ENCODE measurements at places on chromosomes 1 and 21.

GRCh38 chr1:231236938-231237337 is 4.1 kb upstream of the GNPAT start:
- DNase-seq = no peak

DNA sequence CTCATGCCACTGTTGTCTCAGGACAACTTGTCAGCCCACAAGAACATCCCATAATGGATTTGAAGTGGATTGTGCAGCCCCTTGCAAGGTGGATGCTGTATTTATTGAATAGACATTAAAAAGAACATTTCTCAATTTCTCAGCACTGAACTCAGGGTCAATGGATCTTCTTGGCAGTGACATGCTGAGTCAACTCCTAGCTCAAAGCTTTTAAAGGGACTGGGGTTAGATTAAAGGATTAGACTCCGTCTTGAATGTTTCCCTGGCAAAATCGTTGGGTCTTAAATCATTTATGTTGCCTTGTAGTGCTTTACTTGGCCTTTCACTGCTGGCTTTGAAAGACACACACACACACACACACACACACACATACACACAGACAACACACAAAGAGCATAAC is 221.6 kb upstream of the PBX1 start:
- DNase-seq = no peak

GRCh38 chr21:41834252-41834925 is 44.8 kb downstream of the PRDM15 start:
- peak; percentile 36 for DNase-seq

- no peak for DNase-seq
Observed at GRCh38 chr1:200960236-200960947, 63.1 kb downstream of the KIF21B start.

DNA sequence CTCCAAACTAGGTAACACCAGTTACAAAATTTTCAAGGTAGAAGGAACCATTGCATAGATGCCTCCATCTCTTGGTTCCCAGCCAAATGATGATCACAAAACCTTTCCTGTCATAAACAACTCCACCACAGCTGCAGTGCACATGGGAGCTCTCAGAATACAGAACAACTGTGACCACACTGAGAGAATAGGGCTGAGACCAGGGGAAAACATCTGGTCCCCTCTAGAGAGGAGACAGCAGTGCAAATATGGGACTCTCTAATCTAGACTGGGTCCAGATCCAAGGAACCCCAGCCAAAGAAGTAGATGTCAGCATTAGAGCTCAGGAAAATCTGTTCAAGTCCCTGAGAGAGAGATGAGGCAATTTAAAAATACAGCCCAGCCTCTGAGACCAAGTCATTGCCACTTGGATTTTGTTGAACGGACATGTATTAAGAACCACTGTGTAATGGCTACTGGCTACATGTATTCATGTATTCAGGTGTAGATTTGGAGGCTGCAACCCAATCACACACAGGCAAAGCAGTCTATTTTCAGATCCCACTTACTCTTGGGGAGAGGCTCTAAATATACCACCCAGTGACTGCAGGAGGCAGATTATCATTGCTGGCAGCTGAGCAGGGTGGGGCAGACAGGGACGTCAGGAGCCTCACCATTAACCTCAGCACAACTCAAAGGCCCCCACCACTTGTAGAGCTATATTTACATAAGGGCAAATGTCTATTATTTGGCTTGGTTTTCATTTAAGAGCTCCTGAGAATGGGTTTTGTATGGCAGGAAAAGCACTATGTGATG is 7.6 kb upstream of the RXRG start:
- no peak for DNase-seq

DNA sequence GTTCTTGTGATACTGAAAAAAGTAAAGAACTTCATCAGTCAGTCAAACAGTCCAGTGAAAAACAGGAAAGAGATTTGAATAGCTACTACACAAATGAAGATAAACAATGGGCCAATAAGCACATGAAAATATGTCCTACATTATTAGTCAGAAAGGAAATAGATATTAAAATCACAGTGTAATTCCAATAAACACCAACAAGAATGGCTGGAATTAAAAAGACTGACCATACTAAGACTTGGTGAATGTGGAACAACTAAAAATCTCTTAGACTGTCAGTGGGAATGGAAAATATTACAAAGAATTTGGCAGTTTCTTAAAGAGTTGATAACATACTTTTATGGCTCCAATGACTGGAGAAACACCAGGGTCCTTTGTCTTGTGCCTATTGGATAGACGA is 241.8 kb upstream of the USP24 start:
- DNase-seq = no peak

- DNase-seq = no peak
Observed at GRCh38 chr1:26790551-26790953, 2.8 kb downstream of the PIGV start.

DNA sequence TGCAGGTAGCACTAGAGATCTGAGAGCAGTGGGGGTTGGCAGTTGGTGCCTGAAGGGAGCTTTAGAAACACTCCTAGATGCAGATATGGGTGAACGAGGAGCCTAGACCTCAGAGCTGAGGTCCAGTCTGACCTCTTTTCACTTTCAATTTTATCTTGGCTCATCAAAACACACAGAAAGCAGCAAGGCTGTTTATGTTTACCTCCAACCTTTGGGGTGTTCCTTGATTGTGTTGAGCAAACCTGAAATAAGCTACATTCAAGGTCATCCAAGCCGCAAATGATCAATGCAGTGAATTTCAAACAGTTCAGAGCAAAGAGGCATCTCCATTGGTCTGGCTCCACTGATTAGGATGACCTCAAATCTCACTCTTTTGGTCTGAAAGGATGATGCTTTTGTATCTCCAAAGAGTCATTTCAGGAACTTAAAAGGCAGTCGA is 1.3 kb downstream of the LY9 start:
- DNase-seq = no peak

GRCh38 chr1:87239997-87240605 is 88.6 kb upstream of the LMO4 start:
- no peak for DNase-seq

DNA sequence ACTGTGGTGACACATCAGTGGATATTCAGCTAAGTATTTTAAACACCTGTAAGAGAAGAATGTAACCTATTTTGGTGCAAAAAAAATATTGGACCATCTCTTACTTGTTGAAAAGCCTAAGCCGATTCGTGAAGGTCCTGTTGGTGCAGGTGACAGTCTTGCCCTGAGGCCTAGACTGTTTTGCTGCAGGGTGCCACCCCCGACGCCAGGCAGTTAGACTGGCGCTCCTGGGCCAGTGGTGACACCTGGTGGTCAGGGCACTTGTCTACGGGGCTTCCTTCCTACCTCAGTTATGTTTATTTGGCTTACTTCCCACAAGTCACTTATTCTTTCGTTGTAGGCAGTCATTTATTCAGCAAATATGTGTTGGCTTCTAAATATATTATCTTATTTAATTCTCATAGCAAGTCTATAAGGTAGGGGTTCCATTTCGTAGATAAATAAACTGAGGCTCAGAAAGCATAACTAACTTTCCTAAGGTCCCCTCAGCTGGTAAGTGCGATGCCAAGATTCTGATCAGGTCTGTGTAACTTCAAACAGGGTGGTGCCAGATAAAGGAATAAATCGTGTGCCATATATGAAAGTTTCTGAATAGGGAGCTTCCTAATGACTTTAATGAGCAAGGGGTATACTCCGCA is 1.9 kb downstream of the EEIG2 start:
- DNase-seq = peak; percentile 66

DNA sequence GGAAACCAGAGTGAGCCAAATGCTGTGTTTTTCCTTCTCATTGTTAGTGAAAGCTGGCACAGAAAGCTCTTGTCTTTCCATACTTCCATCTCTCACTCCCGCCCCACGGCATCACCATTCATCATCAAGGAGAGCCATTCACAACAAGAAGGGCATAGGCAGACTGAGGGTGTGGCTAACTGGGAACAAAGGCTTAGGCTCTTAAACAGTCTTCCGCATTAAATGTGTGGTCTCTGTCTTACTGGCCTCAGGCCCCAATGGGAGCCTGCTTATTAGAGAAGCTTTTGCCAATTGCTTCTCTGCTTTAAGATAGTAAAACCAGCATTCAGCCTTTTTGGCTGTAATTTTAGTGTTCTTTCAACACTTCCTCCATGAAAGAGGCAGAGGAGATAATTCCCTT is 51.4 kb downstream of the TNFSF18 start:
- no peak for DNase-seq

DNA sequence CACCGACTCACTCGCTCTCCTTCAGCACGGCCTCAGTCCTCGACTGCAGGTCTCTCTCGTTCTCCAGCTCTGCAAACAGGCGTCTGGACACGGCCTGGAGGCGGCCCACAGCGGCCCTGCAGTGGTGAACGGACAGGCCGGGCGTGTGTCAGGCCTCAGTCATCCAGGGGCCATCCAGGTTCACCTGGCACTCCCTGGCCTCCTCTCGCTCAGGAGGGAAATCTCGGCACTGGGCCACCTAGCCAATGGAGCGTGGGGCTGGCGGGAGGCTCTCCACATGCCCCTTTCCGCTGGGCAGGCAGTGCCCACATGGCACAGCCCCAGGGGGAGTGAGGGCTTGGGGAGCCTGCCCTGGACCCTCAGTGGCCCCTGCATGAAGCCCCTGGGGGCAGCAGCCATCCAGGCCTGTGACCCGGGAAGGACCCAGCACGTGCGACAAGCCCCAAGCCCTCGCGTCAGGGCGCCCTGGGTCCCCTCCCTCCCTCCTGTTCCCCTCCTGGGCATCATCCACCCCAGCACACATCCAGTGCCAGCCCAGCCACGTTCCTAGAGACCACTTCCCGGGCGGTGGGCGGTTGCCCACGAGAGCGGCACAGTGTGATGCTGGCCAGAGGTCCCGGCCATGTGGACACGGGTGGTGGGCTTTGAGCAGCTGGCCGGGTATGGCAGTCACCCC is 18.1 kb downstream of the CFAP74 start:
- DNase-seq = no peak

- no peak for DNase-seq
Observed at GRCh38 chr1:166511761-166512160, 327.5 kb upstream of the POGK start.

DNA sequence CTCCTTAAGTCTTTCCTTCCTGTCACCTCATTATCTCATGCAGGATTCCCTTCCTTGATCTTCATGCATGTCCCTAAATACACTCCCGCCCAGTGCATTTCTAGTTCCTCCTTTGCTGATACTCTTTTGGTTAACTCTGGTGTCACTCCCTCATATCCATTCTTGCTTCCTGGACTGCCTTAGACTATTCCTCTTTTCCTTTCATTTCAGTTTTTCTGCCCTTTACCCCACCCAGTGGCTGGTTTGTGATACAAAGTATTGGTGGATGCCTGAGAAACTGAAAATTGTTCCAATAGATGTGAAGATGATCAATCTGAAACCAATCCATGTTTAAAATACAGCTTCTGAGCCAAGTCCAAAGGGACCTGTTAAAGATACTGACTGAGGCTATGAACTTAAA is 553.8 kb upstream of the CAMK1G start:
- DNase-seq = no peak

GRCh38 chr1:22914633-22915217 is 57.9 kb downstream of the LACTBL1 start:
- no peak for DNase-seq

DNA sequence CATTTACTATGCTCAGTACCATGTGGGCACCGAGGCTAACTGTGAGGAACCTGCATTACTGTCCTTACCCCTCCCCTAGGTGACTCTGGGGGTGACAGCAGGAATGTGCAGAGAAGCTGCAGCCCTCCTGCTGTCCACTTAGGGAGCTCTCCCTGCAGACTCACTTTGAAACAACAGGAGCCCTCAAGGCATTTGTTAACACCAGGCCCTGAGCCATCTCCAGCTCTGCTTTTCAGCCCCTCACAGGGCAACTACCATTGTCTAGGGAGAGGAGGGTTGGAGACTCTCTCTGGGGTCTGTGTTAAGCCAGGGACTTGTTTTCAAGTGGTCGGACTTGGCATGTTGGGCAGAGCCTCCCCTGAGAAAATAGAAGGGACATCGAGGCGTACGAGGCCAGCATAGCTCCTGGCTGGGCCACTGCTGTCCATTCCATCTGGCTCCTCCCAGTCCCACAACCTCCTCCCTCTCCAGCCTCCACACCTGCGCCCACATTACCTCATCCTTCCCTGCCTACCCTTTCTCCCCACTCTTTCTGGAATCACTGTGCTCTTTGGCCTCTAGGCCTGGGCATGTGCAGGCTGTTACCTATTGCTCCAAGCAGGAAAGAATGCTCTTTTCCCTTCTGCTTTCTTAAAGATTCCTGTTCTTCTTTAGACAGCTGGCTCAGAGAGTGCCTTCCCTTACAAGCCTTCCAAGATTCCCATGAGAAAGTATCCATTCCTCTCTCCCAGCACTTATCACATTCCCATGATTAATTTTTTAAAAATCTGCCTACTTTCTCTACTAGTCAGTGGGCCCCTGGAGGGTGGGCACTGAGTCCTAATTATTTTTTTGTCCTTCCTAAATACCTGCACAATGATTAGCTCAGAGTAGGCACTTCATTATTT is 102.7 kb upstream of the GCLM start:
- no peak for DNase-seq

- peak; percentile 77 for DNase-seq
Observed at GRCh38 chr1:36350659-36351226, 27.3 kb upstream of the EVA1B start.

DNA sequence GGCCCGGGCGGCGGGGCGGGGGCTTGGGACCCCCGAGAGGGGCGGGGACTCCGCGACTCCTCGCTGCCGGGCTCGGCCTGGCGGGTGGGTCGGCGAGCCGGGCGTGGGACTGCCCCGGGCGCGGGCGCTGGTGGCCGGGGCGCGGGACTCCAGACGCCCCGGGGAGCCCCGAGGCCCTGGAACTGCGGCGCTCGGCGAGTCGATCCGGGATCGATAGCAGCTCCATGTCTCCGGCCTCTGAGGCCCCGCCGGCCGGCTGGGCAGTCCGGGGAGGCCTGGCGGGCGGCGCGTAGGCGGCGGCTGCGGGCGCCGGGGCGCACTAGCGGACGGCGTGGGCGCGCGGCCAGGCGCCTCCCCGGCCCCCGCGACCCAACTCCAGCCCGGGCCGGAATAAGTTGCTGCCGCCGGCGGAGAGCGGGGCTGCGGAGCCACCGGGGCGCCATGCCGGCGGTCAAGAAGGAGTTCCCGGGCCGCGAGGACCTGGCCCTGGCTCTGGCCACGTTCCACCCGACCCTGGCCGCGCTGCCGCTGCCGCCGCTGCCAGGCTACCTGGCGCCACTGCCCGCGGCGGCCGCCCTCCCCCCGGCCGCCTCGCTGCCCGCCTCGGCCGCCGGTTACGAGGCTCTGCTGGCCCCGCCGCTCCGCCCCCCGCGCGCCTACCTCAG is 400 bp downstream of the SAMD11 start:
- DNase-seq = no peak

DNA sequence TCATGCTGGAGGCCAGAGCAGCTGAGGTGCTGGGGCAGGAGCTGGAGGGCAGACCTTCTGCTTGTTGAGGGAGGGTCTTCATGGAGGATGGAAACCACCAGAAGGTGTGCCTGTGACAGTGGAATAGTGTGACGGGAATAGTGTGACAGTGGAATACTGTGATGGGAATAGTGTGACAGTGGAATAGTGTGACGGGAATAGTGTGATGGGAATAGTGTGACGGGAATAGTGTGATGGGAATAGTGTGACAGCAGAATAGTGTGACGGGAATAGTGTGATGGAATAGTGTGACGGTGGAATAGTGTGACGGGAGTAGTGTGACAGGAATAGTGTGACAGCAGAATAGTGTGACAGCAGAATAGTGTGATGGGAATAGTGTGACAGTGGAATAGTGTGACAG is 325.1 kb downstream of the HHAT start:
- DNase-seq = no peak

GRCh38 chr1:53608676-53609075 is 130.3 kb downstream of the GLIS1 start:
- DNase-seq = no peak

GRCh38 chr21:16608209-16608830 is 878.5 kb downstream of the USP25 start:
- no peak for DNase-seq

- DNase-seq = no peak
Observed at GRCh38 chr1:168146160-168146539, 9.4 kb upstream of the GPR161 start.

Data from sigmoid colon (tissue), 7 donors.